ENCODE measurements at places on chromosomes 6 and 20.

GRCh38 chr6:132257561-132257960 lies 143.7 kb downstream of the MOXD1 start:
- no peak for DNase-seq

DNA sequence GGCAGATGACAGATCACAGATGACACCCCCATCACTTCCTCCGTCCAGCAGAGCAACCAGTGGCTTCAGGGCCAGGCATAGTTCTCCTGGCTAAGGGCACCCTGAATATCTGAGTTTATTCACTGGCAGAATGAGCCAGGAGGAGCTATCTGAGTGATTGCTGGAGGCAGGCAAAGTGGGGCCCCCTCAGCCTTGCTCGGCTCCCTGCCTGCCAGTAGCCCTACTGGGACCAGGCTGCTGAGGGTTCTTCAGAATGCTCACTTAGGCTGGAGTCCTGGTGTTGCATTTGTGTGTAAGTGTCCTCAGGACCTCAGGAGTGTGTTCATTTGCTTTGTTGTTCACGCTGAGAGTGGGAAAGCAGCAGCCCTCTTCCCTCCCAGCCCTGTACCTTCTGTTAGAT lies 31.2 kb downstream of the CHMP4B start:
- DNase-seq: no peak

DNA sequence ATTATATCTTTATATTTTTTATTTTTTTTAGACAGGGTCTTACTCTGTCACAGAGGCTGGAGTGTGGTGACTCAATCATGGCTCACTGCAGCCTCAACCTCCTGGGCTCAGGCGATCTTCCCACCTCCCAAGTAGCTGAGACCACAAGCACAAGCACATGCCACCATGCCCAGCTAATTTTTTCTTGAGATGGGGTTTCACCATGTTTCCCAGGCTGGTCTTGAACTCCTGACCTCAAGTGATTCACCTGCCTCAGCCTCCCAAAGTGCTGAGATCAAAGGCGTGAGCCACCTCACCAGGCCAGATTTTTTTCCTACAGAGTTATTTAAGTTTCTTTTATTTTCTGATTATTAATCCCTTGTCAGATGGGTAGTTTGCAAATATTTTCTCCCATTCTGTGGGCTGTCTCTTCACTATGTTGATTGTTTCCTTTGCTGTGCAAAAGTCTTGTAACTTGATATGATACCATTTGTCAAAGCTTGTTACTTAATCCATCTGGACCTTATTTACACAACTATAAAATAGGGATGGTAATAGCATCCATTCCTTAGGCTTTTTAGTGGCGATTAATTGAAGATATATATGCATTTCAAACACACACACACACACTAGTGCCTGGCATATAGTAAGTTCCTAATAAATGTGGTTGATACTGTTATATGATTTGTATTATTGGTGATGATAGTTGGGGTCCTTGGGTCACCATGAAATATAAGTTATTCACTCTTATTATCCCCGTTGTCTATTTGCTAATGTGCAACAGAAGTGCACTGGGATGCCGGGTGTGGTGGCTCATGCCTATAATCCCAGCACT lies 187.1 kb downstream of the BCAS1 start:
- DNase-seq: peak; percentile 93

DNA sequence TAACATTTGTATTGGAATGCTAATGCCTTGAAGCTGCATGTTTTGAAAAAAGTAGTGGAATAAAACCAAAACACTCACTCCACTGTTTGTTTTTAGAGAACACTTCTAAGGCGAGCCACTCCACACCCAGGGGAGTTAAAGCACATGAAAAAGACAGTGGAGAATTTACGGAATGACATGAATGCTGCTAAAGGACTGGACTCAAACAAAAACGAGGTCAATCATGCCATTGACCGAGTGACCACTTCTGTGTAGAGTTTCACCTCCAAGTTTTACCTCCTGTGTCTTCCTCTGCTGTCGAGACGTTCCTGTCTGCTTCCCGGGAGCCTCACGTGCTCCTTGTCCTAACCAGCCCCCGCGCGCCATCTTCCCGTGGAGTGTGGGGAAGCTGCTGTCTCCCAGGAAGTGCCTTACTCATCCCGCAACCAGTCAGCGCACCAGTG lies 127.8 kb downstream of the LRRC1 start:
- no peak for DNase-seq

- DNase-seq: no peak
These were observed 34.4 kb downstream of the HNF4A start for GRCh38 chr20:44389871-44390270.

DNA sequence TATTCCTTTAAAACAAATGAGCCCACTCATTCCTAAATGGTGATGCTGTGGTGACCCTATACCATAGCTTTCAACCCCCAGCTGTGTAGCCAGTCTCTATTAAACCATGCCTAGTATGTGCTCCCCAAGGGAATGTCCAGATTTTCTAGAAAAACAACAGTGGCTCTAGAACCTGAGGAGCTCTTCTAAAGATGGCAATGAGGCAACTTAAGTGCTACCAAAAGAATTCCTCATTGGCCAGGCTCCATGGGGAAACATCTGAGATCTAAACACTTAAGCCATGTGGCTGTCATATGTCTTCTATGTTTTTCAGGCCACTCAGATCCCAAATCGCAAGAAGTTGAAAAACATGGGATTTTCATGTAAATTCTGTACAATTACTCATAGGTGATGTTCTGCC lies 191.0 kb downstream of the TPBG start:
- peak; percentile 92 for DNase-seq

GRCh38 chr6:35487658-35488516 lies 9.0 kb downstream of the TEAD3 start:
- no peak for DNase-seq

DNA sequence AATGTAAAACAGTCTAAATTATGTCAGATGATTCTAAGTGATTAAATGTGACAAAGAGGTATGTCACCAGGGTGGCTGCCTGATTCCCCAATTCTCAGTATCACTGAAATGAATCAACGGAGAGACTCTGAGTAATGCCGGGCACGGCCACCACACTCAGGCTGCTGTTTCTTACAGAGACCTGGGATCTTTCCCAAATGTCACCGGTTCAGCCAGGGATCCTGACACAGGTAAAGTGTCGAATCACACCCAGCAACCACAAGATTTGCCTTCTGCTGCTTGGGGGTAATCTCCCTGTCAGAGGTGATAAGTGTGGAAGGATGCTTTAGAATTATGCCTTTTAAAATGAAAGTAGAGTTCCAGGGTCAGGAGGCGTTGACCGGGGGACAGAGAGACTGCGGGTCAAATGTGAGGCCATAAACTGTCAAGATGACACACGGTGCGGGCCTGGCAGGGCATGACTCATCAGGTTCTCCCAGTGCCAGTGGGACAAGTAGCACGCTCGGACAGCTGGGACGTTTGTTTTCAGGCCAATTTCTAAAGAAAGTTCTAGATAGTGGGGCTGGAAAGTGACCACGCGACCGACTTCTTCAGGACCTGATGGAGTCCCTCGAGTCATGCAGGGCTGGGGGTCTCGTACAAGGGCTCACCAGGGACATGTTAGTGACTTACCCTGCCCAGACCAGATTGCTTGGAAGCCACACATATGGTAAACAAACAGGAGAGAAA lies 48.9 kb downstream of the PRDM1 start:
- DNase-seq: peak; percentile 63

- DNase-seq: no peak
These were observed 3.6 kb downstream of the ADISSP start for GRCh38 chr20:3763671-3764601.

- no peak for DNase-seq
These were observed 564.3 kb downstream of the LMBRD1 start for GRCh38 chr6:69232496-69232895.
